K562 (cell line): ENCODE measurements at places on chromosomes 5 and 9.
A peak's percentile ranks its signal among the peaks of the same experiment; 100 is the strongest.

DNA sequence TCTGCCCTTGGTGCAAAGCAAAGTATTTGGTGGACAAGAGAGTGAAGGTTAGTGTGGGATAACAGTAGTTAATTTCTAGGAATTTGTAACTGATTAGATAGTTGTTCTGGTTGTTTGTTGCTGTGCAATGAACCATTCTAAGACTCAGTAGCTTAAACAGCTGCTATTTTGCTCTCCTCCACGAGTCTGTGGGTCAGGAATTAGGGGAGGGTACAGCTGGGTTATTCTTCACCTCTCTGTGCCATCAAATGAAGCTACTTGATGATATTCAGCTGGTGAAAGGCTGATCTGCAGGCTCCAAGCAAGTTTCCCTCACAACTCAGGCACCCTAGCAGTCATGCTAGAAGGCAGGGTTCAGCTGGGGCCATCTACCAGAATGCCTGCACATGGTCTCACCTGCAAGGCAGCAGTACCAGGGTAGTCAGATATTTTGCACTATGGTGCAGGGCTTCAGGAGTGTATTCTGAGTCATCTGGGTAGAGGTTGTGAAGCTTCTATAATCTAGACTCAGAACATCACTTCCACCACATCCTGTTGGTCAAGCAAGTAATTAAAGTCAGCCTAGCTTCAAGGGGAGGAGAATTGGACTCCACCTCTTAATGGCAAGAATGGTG lies 159.5 kb upstream of the SLC28A3 start:
- DNase-seq = no peak

GRCh38 chr9:134294153-134295071 lies 31.8 kb upstream of the RXRA start:
- DNase-seq = peak; percentile 35

- DNase-seq = no peak
These were observed 7.7 kb upstream of the ZCCHC10 start for GRCh38 chr5:133034064-133034463.

DNA sequence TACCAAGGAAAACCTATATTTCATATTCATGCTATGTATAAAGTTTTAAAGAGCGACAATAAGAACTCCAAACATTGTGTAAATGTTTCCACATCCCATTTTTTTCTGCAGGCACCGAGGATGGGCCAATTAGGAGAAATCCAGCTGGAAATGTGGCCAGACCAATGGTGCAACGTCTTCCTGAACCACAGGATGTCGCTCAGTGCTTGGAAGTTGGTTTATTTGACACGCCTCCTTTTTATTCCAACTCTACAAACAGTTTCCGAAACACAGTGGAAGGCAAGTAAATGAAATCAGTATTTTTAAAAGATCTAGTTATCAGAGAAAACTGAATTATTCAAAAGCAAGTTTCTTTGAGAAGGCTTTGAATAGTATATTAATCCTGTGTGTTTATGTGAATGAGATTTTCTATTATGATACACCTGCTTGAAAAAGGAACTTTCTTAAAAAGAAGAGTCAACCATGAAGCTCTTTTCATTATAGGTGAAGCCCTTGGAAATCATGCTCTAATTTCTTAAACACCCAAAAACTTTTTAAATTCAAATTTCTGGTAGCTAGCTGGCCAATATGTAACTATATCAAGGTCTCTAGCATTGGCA lies 9.1 kb downstream of the TYRP1 start:
- DNase-seq = no peak

DNA sequence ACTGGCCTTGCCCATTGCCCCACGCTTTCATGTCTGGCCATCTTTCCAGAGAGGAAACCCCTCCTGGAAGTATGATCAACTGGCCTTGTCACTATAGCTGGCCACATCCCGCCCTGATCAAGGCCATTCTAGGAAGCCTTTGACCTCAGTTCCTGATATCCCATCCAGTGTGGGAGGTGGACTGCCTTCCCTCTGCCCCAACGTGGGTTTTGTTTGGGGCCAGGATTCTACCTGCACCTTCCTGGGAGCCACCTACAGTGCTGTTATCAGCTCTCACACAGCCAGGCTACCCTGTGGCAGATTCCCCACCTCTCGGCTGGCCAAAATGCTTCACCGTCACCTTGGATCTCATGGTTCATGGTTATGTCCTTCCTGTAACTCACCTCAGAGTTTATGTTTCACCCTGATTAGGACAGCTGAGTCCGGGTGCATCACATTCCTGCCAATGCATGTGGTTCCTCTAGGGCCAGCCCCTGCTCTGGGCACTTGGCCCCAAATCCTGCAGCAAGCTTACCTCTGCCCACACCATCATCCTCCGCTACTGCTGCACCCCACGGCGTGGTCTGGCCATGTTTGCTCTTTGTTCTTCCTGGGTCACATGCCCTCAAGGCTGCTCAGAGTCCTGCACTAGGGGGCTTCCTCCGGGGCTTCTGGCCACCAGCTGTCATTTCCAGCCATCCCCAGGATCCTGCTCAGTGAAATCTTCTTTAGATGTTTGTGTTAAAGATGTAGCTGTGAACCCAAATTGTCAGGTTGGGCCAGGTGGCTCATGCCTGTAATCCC lies 24.2 kb upstream of the S1PR3 start:
- DNase-seq = no peak

- DNase-seq = no peak
These were observed 341.5 kb downstream of the OSTF1 start for GRCh38 chr9:75429531-75430475.

GRCh38 chr9:86807367-86807976 lies 139.8 kb downstream of the GAS1 start:
- DNase-seq = no peak

- no peak for DNase-seq
These were observed 3.0 kb upstream of the ANKRD31 start for GRCh38 chr5:75239681-75240080.

DNA sequence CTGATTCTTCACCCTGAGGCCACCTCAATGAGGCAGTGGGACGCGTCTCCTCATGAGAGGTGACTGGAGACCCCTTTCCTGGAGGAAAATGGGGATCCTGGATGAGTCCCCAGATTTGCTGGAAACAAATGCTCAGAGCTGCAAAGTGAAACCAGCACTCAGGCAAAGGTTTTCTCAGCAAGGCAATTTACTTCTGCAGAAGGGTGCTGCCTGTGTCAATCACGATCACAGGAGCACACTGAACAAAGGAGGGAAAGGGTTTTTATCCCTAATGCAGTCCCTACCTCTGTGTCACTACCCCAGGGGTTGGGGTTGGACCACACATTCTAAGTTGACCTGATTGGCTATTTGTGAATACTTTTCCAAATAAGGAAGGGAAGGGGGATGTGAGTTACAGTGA lies 69.9 kb upstream of the CDK20 start:
- no peak for DNase-seq

DNA sequence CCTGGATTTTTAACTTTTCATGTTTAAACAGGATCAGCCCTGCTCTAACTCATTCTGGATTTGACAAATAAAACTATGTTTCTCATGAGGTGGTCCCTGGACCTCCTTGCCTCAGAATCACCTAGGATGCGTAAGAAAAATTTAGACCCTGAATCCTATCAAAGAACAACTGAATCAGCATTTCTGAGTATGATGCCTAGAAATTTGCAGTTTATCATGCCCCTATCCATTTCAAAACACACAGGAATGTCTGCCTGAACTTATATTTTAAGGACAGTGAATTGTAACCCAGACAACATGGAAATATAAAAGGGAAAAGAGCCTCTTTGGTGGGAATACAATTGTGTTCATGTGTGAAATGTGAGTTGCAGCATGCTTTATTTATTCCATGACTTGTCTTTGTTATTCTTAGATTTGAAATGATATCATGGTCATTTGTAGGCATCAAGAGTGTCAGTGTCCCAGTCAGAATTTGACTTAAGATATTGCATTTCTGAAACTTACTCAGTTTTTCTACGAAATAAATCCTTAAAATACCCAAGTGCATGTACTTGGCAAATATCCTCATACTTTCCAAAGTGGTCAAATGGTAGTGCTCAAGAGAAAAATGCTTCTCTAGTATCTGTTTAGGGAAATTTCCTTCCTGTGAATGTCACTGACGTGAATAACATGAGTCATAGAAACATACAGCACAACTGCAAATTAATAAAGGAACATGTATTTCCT lies 144.3 kb downstream of the GIN1 start:
- no peak for DNase-seq

DNA sequence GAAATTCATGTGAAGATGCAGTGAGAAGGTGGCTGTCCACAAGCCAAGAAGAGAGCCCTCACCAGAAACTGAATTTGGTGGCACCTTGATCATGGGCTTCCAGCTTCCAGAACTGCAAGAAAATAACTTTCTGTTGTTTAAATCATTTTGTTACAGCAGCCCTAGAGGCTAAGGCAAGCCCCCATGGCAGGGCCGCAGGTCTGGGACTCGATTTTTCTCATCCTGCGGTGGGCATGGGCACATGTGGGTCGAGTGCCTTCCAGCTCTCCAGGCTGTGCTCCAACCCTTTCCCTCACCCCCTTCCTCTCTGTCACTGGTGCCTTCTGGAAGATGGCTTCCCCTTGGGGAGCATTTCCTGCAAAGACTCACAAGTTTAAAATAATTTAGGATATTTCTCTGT lies 40.7 kb downstream of the AHRR start:
- no peak for DNase-seq

GRCh38 chr9:102986425-102986824 lies 8.7 kb upstream of the CYLC2 start:
- no peak for DNase-seq
